ENCODE measurements at places on chromosomes 5 and 9.

- no peak for DNase-seq
Measured at GRCh38 chr5:5327126-5327525, 95.4 kb upstream of the ICE1 start.

DNA sequence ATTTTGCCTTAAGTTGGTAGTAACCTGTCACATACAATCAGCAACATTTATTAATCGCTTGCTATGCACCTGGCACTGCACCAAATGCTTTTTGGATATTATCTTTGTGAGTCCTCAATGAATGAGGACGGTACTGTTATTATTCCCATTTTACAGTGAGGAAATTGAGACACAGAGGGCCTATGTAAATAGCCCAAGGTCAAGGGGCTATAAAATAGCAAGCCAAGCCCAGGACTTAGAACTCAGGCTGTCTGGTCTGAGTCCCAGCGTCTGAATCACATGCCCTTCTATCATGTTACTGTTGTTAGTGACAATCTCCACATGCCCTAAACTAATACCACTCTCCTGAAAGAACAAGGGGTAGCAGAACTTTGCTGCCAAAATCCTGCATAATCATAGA lies 60.0 kb downstream of the ERAP1 start:
- DNase-seq = no peak

- DNase-seq = no peak
Measured at GRCh38 chr9:127132375-127132774, 9.9 kb upstream of the ANGPTL2 start.

DNA sequence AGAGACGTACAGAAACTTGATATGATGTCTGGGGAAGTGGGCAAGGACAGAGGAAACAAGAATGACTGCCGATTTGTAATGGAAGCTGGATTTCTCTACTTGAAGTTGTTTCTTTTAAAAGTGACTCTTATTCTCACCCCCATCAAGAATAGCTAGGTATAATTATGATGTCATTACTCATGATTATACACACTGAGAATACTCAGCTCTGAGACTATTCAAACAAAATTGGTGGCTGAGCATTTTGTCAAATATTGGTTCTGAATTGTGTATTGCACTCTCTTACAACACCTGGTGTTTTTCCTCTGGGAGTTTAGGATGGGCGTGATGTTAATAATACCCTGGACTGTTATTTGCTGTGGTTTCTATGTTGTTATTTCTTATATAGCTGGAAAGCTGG lies 46.3 kb downstream of the MAST4 start:
- no peak for DNase-seq

DNA sequence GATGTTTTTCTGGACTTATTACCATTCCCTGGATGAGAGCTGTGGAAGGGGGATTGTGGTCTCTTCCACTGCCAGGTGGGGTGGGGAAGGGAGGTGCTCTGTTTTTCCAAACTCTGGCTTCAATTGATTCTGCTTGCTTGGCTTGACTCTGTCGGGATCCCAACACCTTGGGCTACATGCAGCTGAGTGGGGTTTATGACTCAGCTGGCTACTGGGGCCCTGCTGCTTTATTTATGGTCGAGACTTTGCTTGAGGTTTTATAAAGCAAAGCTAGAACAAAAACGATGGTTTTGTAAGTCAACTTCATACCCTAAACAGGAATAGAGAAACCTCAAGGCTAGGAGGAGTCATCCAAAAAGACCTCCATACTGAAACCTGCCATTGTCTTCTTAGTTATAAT lies 76.3 kb downstream of the AOPEP start:
- no peak for DNase-seq
